ENCODE measurements at places on chromosomes 6 and 20. TPM values are rescaled to one million over a fixed set of nuclear protein-coding genes. Genes with fewer than 3 reads are reported as not detected.

- DNase-seq, result peak; percentile 63
Measured at GRCh38 chr6:89921691-89922090, 27.4 kb downstream of the GJA10 start.

- DNase-seq, result no peak
Measured at GRCh38 chr20:45957021-45957941, 14.7 kb downstream of the ZNF335 start.

- DNase-seq, result no peak
Measured at GRCh38 chr6:19925533-19925932, 88.4 kb downstream of the ID4 start.

The PPP1R16B gene
- 0.12 TPM for total RNA-seq

The FLRT3 gene
- 2.6 TPM for total RNA-seq

Measured in PC-3 (cell line).